ENCODE measurements at places on chromosomes 3 and 15.

DNA sequence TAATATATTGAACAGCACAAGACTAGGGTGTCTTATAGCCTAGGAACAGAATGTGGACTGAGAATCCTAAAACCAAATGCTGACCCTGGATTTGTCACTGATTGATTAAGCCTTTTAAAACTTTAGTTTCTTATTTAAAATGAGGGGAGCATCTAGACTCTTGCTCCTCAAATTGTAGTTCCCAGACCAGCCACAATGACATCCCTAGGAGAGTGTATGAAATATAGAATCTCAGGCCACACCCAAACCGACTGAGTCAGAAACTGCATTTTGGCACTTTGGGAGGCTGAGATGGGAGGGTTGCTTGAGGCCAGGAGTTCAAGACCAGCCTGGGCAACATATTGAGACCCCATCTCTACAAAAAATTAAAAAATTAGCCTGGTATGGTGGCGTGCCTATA, 287.8 kb upstream of the UMPS start:
- no peak for DNase-seq

GRCh38 chr3:45676325-45677032, 12.7 kb upstream of the SACM1L start:
- no peak for DNase-seq

DNA sequence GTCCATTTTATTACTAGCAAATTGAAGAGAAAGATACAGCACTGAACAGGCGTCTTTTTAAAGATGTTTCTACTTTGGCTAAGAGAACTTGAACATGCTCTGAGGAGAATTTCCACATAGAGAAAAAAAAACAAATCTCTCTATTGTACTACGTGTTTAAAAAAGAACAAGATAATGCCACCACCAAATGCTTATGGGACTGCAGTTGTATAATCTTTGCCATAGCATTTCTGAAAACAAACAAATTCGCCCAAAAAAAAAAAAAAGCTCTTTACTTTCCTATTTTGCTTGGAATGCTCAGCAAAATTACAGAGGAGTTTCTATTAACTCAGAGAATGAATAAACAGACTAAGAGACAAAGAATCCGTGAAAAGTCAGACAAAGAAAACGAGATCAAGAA, 114.2 kb downstream of the CNTN3 start:
- no peak for DNase-seq

- no peak for DNase-seq
These were observed 283.1 kb upstream of the LRRFIP2 start for GRCh38 chr3:37457378-37458065.

GRCh38 chr15:86016750-86017149, 62.9 kb upstream of the AGBL1 start:
- DNase-seq = no peak

DNA sequence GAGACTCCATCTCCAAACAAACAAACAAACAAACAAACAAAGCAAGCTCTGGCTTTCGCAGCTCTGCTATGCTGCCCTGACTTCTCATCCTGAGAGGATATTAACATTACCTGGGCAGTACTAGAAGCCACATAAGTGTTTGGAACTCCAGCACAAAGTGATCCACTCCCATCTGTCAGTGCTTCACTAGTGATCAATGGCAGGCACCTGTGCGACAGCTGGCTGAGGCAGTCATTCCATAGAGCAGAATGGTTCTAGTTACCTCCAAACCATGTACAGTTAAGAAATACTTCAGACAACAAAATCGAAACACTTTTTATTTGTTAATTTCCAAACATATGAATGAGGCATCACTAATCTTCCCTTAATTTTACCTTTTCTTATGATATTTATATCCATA, 2.8 kb upstream of the MB21D2 start:
- DNase-seq = no peak

DNA sequence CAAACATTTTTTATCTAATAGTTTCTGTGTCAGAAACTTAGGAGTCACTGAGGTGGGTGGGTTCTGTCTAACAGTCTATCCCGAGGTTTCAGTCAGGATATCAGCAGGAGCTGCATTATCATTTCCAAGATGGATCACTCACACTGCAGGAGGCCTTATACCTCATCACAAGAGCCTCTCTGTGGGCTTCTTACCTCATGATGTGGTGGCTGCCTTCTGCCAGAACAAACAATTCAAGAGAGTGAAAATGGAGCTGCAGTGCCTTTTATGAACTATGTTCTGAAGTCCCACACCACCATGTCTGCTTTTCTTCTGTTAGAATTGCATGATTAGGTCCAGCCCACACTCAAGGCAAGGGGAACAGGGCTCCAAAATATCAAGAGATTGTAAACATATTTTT, 27.9 kb downstream of the RFX7 start:
- DNase-seq = no peak

DNA sequence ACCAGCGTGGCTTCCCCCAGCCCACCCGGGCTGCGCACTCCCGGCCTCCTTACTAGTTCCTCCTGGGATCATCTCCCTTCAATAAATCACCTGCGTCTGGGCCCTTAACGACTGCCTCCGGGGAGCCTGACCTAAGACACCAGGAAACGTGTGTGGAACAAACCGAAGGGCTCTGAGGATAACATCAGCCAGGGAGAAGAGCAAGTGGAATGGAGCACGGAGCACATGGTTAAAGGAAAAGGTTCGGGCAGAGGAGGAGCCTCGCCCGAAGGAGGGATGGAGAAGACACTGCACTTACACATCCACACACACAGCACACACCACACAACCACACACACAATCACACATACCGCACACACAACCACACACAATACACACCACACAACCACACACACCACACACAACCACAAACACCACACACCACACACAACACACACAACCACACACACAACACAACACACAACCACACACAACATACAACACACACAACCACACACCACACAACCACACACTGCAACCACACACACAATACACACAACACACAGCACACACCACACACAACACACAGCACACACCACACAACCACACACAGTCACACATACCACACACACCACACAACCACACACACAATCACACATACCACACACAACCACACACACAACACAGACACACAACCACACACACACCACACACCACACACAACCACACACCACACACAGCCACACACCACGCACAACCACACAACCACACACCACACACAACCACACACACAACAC, 24.7 kb downstream of the CPN2 start:
- DNase-seq = no peak

GRCh38 chr15:55183679-55184078, 13.1 kb downstream of the RSL24D1 start:
- DNase-seq = no peak

DNA sequence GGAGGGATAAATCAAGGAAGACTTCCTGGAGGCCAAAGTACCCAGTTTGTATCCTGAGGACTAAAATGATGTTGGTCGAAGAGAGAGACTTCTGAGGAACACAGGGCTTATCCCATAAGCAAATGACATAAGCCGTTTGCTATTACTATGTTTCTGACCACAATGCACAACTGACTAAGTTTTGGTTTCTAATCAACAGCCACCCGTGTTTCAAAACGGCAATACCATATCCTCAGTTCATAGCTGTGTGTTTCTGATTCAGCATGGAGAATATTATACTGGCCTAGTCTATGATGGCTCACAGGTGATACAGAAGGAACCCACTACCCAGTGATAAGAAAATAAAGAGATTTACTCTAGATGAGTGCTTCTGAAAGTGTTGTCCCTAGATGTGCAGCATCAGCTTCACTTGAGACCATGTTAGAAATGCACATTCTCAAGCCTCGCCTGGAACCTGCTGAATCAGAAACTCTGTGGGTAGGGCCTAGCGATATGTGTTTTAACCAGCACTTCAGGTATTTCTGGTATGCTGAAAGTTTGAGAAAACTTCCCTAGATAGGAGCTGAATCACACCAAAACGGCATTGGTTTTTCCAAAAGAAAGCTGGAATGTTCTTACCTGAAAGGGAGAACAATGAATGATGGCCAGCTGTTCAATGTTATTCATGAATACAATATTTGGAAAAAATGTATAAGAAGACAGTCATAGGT, 639.7 kb upstream of the NR2F2 start:
- DNase-seq = no peak

GRCh38 chr3:150733373-150733935, 29.5 kb downstream of the SIAH2 start:
- no peak for DNase-seq

DNA sequence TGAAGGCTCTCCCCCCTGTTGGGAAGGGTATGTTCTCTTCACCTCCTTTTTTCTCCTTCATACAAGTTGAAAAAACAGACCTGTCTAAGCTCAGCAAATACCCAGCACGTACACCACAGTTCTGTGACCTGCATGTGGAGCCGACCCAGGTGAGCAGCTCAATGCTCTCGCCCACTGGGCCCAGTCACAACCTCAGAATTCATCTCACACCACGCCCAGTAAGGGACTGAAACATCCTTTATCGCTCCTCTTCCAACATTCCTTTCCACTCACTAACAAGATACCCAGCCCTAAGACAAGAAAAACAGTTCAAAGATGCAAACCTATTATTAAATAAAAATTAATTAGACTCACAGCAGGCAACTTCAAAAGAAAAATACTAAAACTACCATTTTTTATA, 68.9 kb downstream of the FOXP1 start:
- DNase-seq = no peak

DNA sequence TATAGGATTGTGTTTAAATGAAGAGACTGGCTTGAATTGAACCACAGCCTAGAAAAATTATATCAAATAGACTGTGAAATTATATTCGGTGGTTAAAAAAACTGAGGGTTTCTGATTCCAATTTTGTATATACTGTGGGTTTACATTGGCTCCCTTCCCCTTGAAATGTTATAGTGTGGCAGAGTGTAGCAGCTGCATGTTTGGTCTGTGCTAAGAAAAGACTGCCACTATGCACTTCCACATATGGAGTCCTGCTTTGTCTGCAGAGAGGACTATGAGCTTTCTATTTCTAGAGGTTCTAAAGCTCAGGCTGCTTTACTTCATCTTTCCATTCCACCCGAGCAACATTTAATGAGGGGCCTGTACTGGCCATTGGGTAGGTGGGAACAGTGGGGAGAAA, 112.3 kb downstream of the P3H2 start:
- DNase-seq = no peak

DNA sequence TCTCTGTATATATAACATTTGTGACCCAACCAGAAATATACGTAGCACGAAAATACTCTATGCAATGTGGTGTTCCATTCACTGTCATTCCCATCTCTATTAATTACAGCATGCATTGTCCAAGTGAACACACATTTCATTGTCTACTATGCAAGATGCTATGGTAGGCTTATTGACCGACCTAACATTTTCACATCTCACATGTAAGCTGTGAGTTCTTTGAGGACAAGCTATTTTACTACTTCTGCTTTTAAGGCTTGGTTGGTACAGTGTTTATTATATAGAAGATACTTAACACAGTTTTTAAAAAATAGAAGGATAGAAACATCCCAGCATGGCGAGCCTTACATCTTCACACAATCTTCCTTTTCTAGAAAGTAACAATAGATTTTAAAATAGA, 164.4 kb downstream of the KLHL25 start:
- no peak for DNase-seq

GRCh38 chr15:29842290-29842689, 20.0 kb upstream of the TJP1 start:
- no peak for DNase-seq

Data from stimulated activated CD8-positive, alpha-beta memory T cell treated with anti-CD3 and anti-CD28 coated beads, Interleukin-7, amount 100 ng/mL, for 1 hour (primary cell).